ENCODE measurements at places on chromosomes 6 and 20. TPM values are rescaled to one million over a fixed set of nuclear protein-coding genes. Genes with fewer than 3 reads are reported as not detected.

GRCh38 chr20:35447082-35447789 lies 8.2 kb upstream of the CEP250 start:
- peak; percentile 88 for DNase-seq

DNA sequence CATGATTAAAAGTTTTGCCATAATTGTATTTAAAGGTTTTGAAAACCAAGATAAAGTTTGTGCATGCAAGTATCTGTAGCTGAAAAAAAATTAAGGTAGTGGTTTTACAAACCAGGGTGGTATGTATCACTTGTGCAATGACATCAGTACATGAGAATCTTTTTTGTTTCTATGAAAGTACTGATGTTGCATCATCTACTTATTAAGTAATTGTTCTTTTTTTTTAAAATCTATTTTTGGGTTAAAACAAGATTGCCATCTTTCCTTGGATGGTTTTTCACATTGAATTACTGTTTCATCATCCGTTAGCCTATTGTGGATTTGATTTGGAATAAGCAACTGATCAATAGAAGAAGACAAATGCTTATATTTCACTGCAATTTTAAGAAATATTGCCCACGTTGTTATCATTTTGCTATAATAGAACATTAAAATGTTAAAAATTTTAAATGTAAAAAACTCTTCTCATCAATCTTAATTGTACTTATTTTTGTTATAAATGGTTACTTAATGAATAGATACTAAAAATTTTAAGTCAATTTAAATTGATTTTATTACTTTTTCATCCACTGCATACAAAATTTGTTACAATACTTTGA lies 39.8 kb upstream of the TAGAP start:
- DNase-seq: no peak

Gene MOXD1
- total RNA-seq: 1.5 TPM

Gene CTCFL
- total RNA-seq: not detected

GRCh38 chr6:110874880-110875547 lies 429 bp downstream of the AMD1 start:
- peak; percentile 27 for DNase-seq

GRCh38 chr6:113184291-113184690 lies 672.9 kb upstream of the MARCKS start:
- no peak for DNase-seq

GRCh38 chr6:129730477-129731165 lies 20.6 kb upstream of the ARHGAP18 start:
- no peak for DNase-seq

- no peak for DNase-seq
Measured at GRCh38 chr20:13263451-13263850, 42.4 kb downstream of the ISM1 start.

- DNase-seq: no peak
Measured at GRCh38 chr6:139343052-139343750, 31.2 kb downstream of the CITED2 start.

Gene CAPN11
- total RNA-seq: 0.17 TPM

Gene EPB41L1
- 15.6 TPM for total RNA-seq

DNA sequence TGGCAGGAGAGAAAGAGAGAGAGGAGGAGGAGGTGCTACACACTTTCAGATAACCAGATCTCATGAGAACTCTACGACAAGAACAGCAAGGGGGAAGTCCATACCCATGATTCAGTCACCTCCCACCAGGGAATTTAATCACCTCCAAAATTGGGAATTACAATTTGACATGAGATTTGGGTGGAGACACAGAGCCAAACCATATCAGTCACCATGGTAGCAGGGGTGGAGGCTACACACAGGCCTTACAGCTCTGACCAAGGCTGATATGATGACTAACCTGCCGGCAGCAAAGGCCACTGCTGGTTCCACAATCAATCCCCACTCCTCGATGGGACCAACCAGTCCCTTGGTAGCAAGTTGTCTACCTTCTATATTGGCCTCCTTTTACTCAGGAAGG lies 13.6 kb upstream of the RBM24 start:
- no peak for DNase-seq

- DNase-seq: no peak
Measured at GRCh38 chr6:16773362-16773761, 12.1 kb upstream of the ATXN1 start.

Gene SGK2
- total RNA-seq: not detected

GRCh38 chr20:37913567-37914366 lies 10.8 kb downstream of the VSTM2L start:
- DNase-seq: no peak

GRCh38 chr6:168060521-168060931 lies 18.5 kb downstream of the FRMD1 start:
- DNase-seq: peak; percentile 70

- DNase-seq: peak; percentile 79
Measured at GRCh38 chr20:25859649-25860530, 163.2 kb upstream of the ZNF337 start.

- no peak for DNase-seq
Measured at GRCh38 chr6:44622555-44622954, 235.0 kb downstream of the CDC5L start.

DNA sequence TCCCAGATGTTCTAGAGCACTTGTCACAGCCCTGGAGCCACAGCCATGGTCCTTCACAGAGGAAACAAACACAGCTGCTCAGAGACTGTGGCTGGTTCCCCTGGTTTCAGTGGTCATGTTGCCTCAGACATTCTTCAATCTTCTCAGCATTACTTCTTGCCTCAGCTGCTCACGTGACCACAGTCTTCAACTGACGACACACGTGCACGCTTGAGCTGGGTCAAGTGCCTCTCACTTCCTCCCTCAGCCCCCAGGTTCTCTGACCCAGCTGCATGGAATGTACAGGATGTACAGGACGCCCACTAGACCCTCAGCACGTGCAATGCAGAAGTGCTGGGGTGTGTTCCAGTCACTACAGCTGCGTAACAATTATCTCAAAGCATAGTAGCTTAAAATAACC lies 159.8 kb upstream of the GGTLC1 start:
- no peak for DNase-seq

DNA sequence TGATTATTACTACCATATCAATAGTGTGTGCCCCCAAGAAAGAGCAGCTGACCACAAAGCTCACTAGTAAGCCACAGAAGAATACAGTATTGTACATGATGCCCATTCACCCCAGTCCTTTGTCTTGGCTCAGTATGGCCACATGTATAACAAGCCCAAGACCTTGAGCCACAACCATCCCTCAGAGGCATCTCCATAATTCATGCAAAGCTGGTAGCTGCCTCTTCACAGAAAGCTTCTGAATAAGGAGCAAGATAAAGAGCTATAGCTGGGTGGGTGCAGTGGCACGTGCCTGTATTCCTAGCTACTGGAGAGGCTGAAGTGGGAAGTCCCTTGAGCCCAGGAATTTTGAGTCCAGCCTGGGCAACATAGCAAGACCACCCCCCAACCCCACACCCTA lies 4.8 kb upstream of the BTN1A1 start:
- DNase-seq: no peak
